ENCODE measurements at places on chromosomes 5 and 9.

DNA sequence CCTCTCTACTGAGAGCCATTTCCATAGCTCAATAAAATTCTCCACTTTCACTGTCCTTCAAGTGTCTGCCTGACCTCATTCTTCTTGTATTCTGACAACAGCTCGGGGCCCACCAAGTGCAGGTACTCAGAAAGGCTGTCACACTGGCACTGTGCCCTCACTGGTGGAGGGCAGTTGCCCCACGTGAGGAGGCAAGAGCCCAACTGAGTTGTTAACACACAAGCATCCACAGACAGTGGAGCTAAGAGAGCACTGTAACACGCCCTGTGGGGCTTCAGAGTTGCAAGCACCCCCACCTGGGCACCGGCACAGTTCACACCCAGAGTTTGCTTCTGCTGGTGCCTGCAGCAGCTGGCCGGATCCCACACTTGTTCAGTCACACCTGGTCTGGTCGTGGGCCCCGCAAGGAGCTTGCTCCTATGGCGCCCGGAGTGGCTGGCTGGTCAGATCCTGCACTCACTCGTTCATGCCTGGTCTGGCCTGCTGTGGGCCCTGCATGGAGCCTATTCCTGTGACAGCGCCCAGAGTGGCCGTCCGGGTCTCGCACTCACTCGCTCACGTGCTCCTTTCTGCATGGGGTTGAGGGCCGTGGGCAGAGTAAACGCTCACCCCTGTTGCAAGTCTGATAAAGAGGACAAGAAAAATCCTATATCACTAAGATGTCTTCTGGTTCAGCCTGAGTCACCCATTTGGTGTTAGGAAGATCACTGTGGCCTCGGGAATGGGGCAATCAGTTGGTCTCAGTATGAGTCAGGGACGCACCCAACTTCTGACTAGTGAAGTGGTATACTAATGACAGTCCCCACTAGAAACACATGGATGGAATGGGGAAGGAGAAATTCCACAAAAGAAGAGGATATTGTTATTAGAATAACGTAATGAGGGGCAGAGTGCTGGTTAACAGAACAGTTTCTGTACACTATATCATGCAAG, 87.0 kb upstream of the CCNH start:
- no peak for DNase-seq

DNA sequence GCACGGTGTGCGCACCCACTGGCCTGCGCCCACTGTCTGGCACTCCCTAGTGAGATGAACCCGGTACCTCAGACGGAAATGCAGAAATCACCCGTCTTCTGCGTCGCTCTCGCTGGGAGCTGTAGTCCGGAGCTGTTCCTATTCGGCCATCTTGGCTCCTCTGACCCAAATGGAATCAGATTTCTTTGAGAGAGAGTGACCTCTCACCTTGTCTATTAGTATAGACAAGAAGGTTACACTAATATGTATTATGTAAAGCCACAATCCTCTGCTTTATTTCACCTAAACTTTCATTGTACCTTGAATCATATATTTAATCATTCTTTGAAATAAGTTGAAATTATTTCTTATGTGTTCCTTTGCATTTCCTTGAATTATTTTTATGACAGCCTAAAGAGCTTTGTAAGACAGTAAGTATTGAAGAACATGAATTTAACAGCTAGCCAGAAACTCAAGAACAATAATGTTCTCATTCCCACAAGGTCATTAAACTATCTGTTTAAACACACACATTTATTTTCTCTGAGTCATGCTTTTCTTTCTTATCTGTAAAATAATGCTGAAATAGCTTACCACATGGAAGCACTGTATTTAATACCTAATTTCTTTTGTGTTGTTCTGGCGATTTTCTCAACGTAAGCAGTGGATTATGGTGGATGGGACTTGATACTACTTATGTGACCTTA, 91.8 kb upstream of the DMRTA1 start:
- no peak for DNase-seq

- DNase-seq, result no peak
Observed at GRCh38 chr5:21644032-21644431, 1209.1 kb downstream of the CDH12 start.

GRCh38 chr5:36079200-36079781, 12.6 kb upstream of the UGT3A2 start:
- DNase-seq, result no peak

- DNase-seq, result no peak
Observed at GRCh38 chr5:40406741-40407211, 272.9 kb upstream of the PTGER4 start.

DNA sequence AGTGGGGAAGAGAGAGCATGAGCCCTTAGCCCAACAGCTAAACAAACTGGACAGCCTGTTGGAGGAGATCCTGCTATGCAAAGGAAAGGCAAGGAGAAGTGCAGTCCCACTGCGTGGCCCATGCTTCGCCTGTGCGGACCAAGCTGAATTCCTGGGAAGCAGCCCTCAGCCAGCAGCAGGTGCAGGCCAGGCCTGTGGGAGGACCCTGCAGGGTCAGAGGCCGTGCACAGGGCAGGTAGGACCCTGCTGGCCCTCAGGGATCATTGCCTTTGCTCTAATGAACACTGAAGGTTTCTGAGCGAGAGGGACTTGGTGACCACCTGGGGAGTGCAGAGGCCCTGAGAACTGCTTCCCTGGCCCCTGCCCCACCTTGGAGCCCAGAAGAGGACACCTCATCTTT, 6.0 kb upstream of the SLC6A19 start:
- no peak for DNase-seq

DNA sequence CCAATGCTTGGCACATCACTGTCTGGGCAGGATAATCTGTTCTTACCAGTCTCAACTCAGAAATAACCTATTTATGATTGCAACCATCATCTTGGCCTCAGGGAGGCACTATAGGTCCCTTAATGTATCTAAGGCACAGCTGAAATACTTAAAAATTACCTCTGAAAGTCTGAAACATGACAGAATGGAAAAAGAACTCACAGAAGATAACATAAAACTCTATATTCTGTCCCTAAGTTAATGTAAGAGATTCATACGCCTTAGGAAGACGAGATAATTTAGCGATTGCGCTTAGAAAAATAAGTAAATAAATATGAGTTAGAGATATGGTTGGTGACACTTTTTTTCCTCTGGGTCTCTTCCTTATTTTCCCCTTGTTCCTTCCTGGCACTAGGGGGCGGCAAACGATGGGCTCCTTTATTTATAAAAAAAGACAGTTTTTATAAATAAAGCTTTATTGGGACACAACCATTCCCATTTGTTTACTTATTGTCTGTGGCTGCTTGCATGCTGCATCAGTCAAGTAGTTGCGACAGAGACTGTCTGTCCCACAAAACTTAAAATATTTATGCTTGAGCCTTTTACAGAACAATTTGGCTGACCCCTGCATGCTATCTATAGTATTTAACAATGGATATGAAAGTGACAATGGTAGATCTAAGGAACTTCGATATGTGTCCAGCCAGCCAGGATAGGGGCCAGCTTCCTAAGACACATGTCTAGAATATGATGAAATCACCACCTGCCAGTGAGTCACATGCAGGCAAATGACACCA, 79.6 kb downstream of the PDE4D start:
- no peak for DNase-seq
